ENCODE measurements at places on chromosomes 12 and 14. TPM values are rescaled to one million over a fixed set of nuclear protein-coding genes. Genes with fewer than 3 reads are reported as not detected.
A peak's percentile ranks its signal among the peaks of the same experiment; 100 is the strongest.

GRCh38 chr14:46344327-46344937, 307.1 kb downstream of the RPL10L start:
- no peak overlapping the region for H3K27ac ChIP-seq
- no peaks in the 10 kb centered on the region for H3K27me3 ChIP-seq
- DNase-seq = peak; percentile 4
- no peaks in the 10 kb centered on the region for H3K4me1 ChIP-seq

DNA sequence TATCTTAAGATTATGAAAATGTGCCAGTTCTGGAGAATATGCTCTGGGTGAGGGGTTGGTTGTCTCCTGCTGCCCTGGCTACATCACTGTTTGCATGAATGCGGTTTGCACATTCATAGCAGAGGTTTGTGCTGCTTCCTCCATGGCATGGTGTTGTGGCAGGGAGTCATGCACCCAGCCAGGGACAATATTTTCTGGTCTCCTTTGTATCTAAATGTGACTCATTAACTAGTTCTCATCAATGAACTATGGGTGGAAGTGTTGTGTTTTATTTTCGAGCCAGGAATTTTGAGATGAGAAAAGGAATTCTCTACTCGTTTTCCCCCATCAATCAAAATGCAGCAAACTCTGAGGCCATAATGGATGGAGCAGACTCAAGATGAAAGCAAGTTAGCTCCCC, 527.3 kb downstream of the SNAPC1 start:
- H3K36me3 ChIP-seq = no peaks in the 10 kb centered on the region
- no peak overlapping the region for H3K4me3 ChIP-seq
- no peak overlapping the region for H3K27ac ChIP-seq
- peak; percentile 19 for DNase-seq

Gene TUNAR
- total RNA-seq = not detected

Gene IGF1
- total RNA-seq = not detected

GRCh38 chr12:127562816-127563215, 704.2 kb upstream of the TMEM132C start:
- no peaks in the 10 kb centered on the region for H3K4me1 ChIP-seq
- no peak overlapping the region for H3K27ac ChIP-seq
- no peak overlapping the region for H3K4me3 ChIP-seq
- no peak for DNase-seq
- no peaks in the 10 kb centered on the region for H3K36me3 ChIP-seq
- H3K27me3 ChIP-seq = no peaks in the 10 kb centered on the region

Gene ACVRL1
- total RNA-seq = 0.44 TPM

DNA sequence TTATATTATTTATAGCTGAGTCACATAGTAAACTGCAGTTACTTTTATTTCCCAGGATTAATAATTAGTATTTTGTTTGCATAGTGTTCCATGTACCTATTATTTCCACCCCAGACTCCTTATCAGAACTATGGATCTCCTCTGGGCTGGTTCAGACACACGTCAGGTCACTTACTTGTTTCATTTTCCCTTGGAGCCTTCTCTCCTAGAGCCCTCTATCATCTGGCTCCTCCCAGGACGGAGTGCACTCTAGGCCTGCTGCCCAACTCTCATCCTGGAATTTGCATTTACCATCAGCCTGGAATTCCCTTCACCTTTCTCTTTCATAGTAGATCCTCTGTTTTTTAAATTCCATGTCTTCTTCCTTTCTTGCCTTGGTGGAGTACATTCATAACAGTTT, 28.5 kb upstream of the GALNT16 start:
- H3K4me1 ChIP-seq = peaks cover 5% of the 10 kb centered on the region
- H3K27ac ChIP-seq = no peak overlapping the region
- no peak for DNase-seq
- peaks cover 4% of the 10 kb centered on the region for H3K36me3 ChIP-seq
- H3K4me3 ChIP-seq = no peak overlapping the region
- H3K27me3 ChIP-seq = no peaks in the 10 kb centered on the region

GRCh38 chr12:11701433-11701832, 52.0 kb downstream of the ETV6 start:
- H3K27ac ChIP-seq = peak overlapping the region; percentile 33
- H3K27me3 ChIP-seq = no peaks in the 10 kb centered on the region
- DNase-seq = no peak
- no peak overlapping the region for H3K4me3 ChIP-seq
- H3K4me1 ChIP-seq = peaks cover 83% of the 10 kb centered on the region

Gene NKX2-8
- 1.5 TPM for total RNA-seq

Gene CRACR2A
- 9.5 TPM for total RNA-seq

DNA sequence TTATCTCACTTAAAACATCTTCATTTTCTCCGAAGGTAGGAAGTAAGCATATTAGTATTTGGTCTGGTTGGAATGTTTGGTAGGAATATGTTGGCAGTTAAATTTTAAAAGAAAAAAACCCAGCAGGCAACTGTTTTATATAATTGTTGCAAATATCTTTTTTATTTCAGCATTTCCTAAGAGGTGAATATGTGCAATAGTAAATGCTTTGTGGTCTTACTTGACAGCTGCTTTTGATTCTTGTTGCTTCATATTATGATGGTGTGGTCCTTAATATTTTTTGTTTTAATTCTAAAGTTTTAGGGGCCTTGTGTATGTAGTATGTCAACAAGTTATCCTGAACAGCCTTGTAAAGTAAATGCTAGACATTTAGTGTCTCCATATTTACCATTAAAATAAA, 6.3 kb downstream of the TRAFD1 start:
- peaks cover 9% of the 10 kb centered on the region for H3K4me1 ChIP-seq
- no peaks in the 10 kb centered on the region for H3K27me3 ChIP-seq
- H3K36me3 ChIP-seq = peaks cover 24% of the 10 kb centered on the region
- H3K4me3 ChIP-seq = no peak overlapping the region
- DNase-seq = no peak

GRCh38 chr12:1993341-1993740, 10.9 kb downstream of the DCP1B start:
- no peak for DNase-seq
- no peaks in the 10 kb centered on the region for H3K4me1 ChIP-seq
- H3K27ac ChIP-seq = no peak overlapping the region
- no peaks in the 10 kb centered on the region for H3K36me3 ChIP-seq
- no peaks in the 10 kb centered on the region for H3K27me3 ChIP-seq
- H3K4me3 ChIP-seq = no peak overlapping the region

- no peaks in the 10 kb centered on the region for H3K4me1 ChIP-seq
- DNase-seq = no peak
- H3K4me3 ChIP-seq = no peak overlapping the region
- no peak overlapping the region for H3K27ac ChIP-seq
- H3K27me3 ChIP-seq = peaks cover 51% of the 10 kb centered on the region
- H3K36me3 ChIP-seq = no peaks in the 10 kb centered on the region
These were observed 10.9 kb upstream of the OTX2 start for GRCh38 chr14:56821177-56821576.

DNA sequence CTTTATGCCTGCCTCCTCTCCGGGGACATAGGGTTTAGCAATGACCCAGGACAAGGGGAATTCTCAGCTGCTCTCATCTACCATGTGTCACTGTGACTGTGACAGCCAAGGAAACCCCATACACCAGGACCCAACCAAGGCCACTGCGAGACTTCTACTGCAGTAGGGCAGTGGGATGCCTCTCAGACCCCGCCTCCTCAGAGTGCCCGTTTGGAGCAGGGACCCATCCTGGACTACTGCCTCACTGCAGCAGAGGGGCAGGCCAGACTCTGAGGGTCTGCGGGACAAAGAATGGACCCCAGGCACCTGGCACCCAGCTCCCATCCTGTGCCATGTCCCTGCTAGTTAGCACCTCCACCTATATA, 71.3 kb upstream of the DDX11 start:
- H3K36me3 ChIP-seq = no peaks in the 10 kb centered on the region
- H3K4me3 ChIP-seq = no peak overlapping the region
- H3K27ac ChIP-seq = no peak overlapping the region
- no peak for DNase-seq
- peaks cover 20% of the 10 kb centered on the region for H3K27me3 ChIP-seq
- H3K4me1 ChIP-seq = no peaks in the 10 kb centered on the region

Gene FICD
- total RNA-seq = 14.3 TPM

Gene BDKRB1
- not detected for total RNA-seq

DNA sequence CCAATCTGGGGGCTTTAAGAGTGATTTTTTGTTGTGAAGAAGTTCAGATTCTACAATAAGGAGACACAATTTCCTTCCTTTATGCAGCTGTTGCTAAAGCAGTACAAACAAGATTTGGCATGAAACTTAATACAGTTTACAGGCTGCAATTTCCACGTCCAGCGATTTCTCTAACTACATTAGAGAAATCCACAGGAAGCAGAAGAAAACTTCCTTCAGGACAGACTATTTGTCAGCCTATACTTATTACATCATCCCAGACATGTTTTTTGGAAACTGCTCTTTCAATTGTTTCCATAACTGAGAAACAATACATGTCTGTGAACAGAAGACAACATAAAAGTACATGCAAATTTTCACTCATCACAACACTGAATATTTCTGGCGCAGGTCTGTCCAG, 204.3 kb downstream of the TTC7B start:
- no peaks in the 10 kb centered on the region for H3K27me3 ChIP-seq
- H3K27ac ChIP-seq = no peak overlapping the region
- H3K4me3 ChIP-seq = no peak overlapping the region
- H3K36me3 ChIP-seq = no peaks in the 10 kb centered on the region
- no peak for DNase-seq

DNA sequence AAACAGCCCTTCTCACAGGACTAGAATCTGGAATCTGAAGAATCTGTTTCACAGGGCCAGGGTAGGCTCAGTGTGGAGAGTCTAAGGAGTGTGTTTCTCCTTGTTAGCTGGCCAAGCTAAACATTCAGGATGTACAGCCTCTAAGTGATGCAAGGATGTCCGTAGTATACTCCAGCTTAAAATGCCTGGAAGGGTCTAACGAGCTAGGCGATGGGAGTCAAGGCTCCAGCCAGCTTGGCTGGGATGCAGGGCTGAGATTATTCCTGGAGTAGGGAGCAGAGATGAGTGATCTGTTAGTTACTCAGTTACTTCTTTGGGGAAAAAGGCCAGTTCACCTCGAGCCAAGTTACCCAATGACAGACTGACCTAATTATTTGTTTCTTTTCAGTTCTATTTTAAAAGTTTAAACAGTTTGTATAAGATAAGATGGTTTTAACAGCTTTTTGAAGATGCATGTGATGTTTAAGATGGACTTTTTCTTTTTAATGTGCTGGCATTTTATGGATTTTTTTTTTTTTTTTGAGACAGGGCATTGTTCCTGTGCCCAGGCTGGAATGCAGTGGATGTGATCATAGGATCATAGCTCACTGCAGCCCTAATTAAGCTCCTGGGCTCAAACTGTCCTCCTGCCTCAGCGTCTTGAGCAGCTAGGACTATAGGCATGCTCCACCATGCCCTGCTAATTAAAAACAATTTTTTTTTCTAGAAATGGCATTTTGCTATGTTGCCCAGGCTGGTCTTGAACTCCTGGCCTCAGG, 41.1 kb downstream of the SYNE2 start:
- H3K36me3 ChIP-seq = peaks cover 7% of the 10 kb centered on the region
- H3K4me1 ChIP-seq = peaks cover 60% of the 10 kb centered on the region
- no peaks in the 10 kb centered on the region for H3K27me3 ChIP-seq
- no peak for DNase-seq
- peak overlapping the region; percentile 33 for H3K27ac ChIP-seq
- peak overlapping the region; percentile 34 for H3K4me3 ChIP-seq

DNA sequence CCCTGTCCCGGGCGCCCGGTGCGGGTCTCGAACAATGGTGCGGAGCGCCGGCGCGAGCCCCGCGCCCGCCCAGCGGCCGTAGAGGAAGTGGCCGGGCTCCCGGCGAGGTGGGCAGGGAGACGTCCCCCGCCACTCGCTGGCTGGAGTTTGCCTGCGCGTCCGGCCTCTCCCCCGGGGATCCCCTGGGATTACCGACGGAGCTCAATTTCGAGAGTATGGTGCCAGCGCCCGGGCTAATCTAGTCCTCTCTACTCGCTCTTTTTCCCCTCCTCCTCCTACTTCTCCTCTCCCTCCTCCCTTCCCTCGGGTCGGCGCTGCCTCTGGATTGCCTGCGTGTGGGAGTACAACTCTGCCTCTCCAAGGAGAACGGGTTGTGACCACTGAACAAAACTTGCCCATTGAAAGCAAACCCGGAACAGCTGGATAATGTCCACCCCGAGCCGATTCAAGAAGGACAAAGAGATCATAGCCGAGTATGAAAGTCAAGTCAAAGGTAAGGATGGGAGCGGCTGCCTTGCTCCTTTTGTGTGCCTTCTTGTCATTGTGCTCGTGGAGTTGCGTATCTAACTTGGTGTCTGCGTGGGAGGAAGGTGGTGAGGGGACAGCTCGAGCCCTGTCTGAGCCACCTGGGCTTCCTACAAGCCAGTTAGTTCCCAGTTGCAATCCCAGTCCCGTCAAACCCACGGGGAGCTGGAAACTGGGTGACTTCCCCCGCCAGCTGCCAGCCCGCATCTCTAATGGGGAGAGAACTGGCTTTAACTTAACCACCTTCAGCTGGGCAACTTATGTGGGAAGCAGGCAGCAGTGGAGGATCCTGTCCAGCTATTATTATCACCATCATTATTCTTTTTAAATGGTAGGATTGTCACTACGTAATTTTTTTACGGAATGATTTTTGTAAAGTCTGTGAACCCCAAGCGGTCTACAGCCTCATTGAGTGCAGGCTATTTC, at the start of gene SRGAP1:
Gene SRGAP1, plus strand, starts transcription at position 310 of the 951 bp plus-strand sequence. Its CDS starts 117 bp downstream, at position 427.
- H3K4me1 ChIP-seq = peaks cover 27% of the 10 kb centered on the region
- no peaks in the 10 kb centered on the region for H3K27me3 ChIP-seq

DNA sequence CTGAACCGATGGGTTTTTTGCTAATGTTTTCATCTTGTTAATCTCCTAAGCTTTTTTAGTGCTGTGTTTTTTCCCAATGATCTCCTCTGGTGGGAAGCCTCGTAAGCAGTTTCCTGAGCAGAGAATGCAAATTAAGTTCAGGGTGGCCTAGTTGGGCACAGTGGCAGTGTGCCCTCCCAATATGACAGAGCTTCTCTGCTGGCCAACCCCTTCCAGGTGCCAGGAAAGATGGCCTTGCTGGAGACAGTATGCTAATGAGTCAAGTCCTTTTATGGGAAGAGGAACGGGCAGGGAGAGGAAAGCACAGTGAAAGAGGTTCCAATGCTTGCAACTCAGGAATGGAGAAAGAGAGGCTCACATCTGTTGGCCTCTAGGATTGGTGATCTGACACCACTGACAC, 115.8 kb downstream of the GCH1 start:
- H3K27me3 ChIP-seq = no peaks in the 10 kb centered on the region
- H3K27ac ChIP-seq = no peak overlapping the region
- no peak for DNase-seq
- no peaks in the 10 kb centered on the region for H3K36me3 ChIP-seq
